ENCODE measurements at places on chromosomes 3 and 15. TPM values are rescaled to one million over a fixed set of nuclear protein-coding genes. Genes with fewer than 3 reads are reported as not detected.

DNA sequence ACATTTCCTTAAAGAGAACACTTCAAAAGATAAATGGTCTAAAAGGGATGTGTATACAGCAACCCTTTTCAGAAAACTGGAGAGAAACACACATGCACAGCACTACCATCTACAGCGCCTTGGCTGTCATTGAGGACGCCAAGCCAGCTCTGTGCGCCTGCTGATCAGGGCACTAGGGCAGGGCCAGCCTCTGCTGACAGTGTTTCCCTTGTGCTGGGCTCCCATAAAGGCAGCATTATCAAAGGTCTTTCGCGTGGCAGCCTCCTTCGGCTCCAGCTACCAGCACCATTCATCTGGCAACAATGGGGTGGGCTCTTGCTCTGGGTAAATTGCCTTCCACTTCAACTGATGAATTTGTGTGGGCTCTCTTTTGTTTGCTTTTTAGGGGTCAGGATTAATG, 53.4 kb downstream of the LDHAL6B start:
- DNase-seq = no peak

DNA sequence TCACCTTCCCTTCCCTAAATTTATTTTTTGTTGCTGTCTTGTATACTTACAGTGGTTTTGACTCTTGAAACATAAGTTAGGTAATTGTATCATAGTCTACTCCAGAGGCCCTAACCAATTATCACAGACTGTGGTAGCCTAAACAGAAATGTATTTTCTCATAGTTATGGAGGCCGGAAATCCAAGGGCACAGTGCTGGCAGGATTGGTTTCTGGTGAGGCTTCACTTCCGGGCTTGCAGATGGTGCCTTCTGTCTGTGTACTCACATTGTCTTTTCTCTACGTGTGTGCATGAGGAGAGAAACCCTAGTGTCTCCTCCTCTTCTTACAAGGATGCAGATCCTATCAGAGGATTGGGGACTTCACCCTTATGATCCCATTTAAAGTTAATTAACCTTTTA, 290.2 kb upstream of the KCNMB2 start:
- no peak for DNase-seq

- no peak for DNase-seq
These were observed 19.7 kb downstream of the SLC6A20 start for GRCh38 chr3:45776611-45777010.

DNA sequence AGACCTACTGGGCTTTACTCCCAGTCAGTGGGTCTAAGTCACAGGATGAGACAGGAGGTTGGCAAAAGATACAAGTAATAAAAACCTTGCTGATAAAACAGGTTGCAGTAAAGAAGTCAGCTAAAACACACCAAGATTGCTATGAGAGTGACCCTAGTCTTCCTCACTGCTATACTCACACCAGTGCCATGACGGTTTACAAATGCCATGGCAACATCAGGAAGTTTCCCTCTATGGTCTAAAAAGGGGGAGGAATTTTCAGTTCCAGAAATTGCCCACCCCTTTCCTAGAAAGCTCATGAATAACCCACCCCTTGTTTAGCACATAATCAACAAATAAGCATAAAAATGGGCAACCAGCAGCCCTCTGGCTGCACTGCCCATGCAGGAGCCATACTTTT, 966.7 kb upstream of the ROBO1 start:
- peak; percentile 66 for DNase-seq

DNA sequence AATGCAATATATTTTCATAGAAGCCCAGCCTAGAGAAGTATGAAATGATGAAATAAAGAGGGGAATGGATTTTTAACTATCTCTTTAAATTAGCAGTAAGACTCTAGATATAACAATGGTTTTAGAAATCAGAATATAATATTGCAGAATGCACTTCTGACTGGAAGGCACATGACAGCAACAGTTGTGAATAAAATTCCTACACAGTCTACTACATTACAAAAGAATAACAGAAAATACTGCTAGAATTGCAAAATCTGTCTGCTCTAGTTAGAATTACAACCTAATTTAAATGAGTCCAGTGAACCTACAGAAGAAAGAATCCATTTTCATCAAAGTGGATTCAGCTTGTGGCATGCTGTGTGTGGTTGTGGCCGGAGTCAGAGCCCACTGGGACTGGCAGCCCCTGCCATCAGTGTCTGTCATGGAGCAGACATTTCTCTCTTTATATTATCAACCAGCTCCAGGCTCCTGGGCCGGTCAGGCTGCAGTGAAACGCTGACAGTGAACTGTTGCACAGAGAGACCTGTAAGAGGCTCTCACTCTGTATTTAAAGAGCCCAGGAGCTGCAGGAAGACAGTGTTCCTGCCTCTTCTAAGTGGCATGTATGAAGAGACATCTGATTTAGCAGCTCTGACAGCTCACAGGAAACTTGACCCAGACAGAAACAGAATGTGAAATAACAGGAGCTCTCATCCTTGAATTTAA, 1523.8 kb upstream of the CADM2 start:
- DNase-seq = no peak

GRCh38 chr3:133096900-133097613, 58.9 kb downstream of the TMEM108 start:
- no peak for DNase-seq

- no peak for DNase-seq
These were observed 116.5 kb downstream of the NEK10 start for GRCh38 chr3:27252646-27253045.

GRCh38 chr15:40037721-40038120, 1.3 kb downstream of the SRP14 start:
- DNase-seq = no peak

GRCh38 chr3:195070336-195070735, 200.6 kb downstream of the XXYLT1 start:
- no peak for DNase-seq

GRCh38 chr3:4729061-4729973, 236.2 kb downstream of the ITPR1 start:
- no peak for DNase-seq

DNA sequence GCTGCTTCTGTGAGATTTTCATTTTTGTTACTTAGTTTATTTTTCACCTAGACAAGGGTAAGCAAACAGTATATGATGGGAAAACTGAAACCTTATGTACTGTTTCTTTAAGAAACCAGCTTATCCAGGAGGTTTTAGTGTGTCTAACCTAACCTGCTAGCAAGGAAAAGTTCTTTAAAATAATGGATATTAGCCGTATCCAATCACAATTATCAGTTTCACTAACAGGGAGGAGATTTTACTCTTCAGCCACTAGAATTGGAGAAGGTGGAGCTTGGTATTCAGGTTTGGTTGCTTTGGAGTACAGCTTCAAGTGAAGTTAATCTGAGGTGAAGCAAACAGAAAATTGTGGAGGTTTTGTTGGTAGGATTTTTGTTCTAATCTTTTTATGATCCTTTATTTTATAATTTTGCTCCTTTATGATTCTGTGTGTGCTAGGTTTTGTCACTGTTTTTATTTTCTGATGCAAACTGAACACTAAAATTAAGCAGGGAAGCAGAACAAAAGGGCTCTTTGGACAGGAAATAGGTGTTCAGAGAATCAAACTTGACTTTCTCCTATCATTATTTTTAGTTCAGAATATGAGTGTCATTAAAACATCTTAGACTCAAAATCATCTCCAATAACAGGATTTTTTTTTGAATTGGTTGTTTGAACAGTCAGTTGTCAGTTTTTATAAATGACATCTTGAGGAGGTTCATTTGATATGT, 13.0 kb downstream of the ZFAND6 start:
- peak; percentile 93 for DNase-seq

GRCh38 chr15:40461958-40462357, 8.8 kb upstream of the CHST14 start:
- DNase-seq = no peak

GRCh38 chr15:74174958-74175253, 1.4 kb downstream of the ISLR start:
- no peak for DNase-seq

DNA sequence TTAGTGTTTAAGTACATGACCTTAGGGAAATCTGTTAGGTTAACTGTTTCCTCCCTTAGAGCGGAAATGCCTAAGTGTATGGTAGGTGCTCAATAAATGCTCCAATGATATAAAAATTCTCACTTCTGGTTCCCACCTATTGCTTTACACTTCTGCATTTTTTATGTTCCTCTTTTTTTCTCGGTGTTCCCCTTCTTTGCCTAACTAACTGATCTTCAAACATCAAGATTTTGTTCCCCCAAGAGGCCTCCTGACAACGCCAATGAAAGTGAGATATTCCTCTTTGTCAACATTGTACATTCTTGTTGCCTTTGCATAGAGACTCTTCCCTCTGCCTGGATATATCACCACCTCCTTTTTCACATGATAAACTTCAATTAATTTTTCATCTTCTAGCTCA, 17.4 kb downstream of the SLC35A5 start:
- DNase-seq = no peak

DNA sequence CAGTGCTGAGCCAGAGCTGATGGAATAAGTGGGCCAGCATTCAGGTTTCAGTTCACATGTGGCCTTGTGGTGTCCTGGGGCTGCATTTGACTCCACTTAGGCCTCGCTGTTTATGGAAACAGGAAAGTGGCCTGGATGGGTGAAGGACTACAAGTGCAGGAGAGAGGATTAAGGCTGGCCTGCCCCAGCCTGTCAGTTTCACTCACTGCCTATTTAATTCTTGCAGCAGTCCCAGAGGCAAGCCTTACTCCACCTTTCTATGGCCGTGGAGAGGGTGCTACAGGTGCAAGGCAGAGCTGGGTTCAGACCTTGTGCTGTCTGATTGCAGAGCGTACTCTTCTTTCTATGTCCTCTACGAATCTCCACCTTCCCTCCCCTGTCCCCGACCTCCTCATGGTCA, 37.7 kb downstream of the ABHD17C start:
- DNase-seq = no peak

- DNase-seq = no peak
These were observed 11.8 kb upstream of the PIAS1 start for GRCh38 chr15:68042156-68042854.

GRCh38 chr3:158731938-158732855, at the start of gene RARRES1:
TSS of gene RARRES1 (minus strand) at chr3:158732457. CDS start at chr3:158732415, 42 bp downstream.
- DNase-seq = peak; percentile 68

DNA sequence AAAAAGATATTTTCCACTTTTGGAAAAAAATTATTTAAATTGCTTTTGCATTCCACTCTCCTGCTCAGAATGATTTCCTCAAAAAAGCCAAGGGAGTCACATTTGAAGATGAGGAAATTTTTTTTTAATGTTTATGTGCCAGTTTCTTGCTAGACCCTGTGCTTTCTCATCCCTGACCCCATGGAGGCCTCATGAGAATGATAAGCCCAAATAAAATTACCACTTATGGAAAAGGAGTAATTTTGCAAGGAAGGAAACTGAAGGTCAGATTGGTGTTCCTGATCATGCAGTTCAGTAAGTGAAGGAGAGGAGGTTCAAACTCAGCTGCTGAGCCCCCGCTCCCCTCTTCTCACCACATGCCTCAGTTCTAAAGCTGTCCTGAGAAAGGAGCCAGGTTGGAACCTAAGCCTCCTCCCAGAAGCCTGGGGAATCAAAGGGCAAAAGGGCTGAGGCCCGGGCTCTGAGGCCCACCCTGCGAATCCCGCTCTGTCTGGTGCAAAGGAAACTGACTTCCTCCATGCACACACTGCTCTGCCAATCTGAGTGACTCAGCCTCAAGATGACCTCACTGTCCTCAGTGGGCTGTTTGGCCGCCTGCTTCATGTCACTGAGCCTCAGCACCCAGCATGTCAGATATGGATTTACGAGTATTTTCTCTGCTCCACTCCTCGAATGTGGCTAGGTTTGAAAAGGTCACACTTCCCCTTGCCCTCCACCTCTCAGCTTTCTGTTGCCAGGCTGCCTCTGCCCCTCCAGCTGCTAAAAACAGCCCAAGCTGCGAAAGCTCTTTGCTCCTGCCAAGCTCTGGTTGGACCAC, 56.9 kb upstream of the FLNB start:
- peak; percentile 96 for DNase-seq

GRCh38 chr3:11164607-11165006, 10.3 kb downstream of the HRH1 start:
- no peak for DNase-seq

- peak; percentile 79 for DNase-seq
These were observed 16.0 kb downstream of the SEC61A1 start for GRCh38 chr3:128068156-128068620.

GRCh38 chr15:101147181-101147580, 104.7 kb downstream of the CHSY1 start:
- no peak for DNase-seq

GRCh38 chr15:59528961-59529402, 82.6 kb upstream of the GCNT3 start:
- peak; percentile 88 for DNase-seq

- DNase-seq = no peak
These were observed 273.1 kb upstream of the ALCAM start for GRCh38 chr3:105093371-105094252.

The ZNF385D gene
- total RNA-seq = 4.4 TPM

The HTR3E gene
- total RNA-seq = not detected

The CYP8B1 gene
- not detected for total RNA-seq

The SERPINI2 gene
- not detected for total RNA-seq

The P2RY14 gene
- total RNA-seq = not detected

The DCLK3 gene
- under 0.01 TPM for total RNA-seq

The GOLGA8Q gene
- 0.85 TPM for total RNA-seq

The ACAN gene
- 1.2 TPM for total RNA-seq

The C15orf62 gene
- 1.0 TPM for total RNA-seq

The MRPS25 gene
- total RNA-seq = 34.0 TPM

The SEC61A1 gene
- total RNA-seq = 232 TPM

The MCTP2 gene
- 9.0 TPM for total RNA-seq

The NECTIN3 gene
- 57.7 TPM for total RNA-seq

The OCA2 gene
- not detected for total RNA-seq

The GHSR gene
- not detected for total RNA-seq

The SKIC8 gene
- total RNA-seq = 64.1 TPM

The CHRNB4 gene
- not detected for total RNA-seq

The WDR72 gene
- total RNA-seq = under 0.01 TPM
